Hematopoietic multipotent progenitor cell treated with erythropoietin and hydrocortisone succinate and interleukin-3 and kit ligand, for 17 days (in vitro differentiated cells): ENCODE measurements at places on chromosomes 1 and 21.

DNA sequence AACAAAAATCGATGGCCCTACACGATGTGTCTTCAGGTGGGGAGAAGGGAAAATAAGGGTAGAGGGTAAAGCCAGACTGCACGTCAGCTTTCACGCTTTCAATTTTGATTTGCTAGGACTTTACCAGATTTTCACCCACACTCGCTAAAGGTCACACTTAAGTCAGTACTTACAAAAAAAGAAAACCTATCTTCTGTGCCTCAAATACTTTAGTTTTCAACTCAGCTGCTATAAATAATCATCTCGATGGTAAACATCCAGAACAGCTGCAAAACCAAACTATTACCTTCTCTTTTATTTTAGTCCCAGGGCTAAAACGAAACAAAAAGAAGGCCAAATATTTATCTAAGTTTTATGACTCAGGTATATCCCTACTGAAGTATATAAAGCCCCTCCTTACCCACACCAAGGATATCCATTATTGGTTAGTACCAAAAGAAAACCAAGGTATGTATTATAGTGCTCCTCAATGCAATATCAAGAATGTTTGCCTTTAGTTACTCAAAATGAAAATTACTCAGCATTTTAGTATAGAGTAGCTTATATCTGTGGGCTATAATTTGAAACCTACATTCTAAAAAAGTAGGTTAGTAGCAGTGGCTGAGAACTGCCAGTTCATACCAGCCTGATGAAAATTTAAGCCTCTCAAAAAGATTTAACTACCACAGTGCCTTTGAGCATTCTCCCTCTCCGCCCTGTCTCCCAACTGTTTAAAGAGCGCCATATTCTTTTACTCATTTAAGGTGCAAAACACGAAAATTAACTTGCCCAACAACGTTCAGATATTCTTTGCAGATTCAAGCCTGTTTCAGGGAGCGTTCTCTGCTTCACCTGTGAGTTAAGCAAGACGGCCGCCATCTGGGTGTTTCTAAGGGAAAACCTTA is 1.5 kb downstream of the CSDE1 start:
- no peak for DNase-seq

DNA sequence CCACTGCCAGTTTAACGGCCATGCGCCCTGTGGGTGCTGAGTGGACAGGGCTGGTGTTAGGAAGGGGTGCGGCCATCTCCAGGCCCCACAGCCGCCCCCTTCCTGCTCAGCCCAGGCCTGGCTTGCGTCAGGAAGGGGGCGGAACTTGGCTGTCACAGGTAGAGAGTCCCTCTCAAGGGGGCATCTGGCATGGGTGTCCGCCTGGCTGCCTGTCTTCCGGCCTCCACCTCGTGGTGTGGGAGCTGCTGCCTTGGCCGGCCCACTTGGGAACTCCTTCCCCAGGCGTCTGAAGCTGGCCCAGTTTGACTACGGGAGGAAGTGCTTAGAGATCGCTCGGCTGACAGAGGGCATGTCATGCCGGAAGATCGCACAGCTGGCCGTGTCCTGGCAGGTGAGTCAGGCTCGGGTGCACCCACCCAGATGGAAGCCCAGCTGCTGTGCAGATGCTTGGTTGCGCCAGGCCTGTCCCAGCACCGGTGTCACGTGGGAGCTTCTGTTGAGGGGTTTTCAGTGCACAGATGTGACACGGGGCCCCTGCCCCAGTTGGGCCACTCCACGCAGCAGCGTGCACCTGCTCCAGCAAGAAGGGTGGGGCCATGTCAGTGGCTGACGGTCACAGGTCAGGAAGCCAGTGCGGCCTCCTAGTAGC is 9.1 kb upstream of the ATAD3B start:
- no peak for DNase-seq

- no peak for DNase-seq
These were observed 23.6 kb downstream of the POU2F1 start for GRCh38 chr1:167244244-167244643.

GRCh38 chr21:36565540-36565939 is 85.6 kb upstream of the CLDN14 start:
- no peak for DNase-seq

- no peak for DNase-seq
These were observed 2.3 kb upstream of the IVL start for GRCh38 chr1:152906023-152906565.

GRCh38 chr1:80427881-80428280 is 1372.9 kb upstream of the ADGRL2 start:
- no peak for DNase-seq

DNA sequence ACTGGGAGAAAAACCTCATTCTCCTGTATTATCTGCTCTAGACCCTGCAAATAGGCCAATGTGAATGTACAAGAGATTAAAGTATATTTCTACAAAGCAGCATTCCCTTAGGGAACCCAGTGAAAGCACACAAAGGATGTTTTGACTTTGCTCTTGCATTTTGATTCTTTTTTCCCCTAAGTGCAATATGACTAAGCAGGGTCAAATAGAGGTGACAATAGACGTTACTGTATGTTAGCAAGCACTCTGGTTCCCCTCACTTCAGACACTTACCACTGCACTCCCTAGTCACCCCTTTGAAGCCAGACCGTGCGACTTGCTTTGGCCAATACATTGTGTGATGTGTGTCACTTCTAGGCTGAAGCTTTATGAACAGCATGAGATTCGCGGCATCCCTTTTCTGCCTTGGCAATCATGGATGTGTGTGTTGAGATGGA is 209.7 kb downstream of the RHOU start:
- no peak for DNase-seq

DNA sequence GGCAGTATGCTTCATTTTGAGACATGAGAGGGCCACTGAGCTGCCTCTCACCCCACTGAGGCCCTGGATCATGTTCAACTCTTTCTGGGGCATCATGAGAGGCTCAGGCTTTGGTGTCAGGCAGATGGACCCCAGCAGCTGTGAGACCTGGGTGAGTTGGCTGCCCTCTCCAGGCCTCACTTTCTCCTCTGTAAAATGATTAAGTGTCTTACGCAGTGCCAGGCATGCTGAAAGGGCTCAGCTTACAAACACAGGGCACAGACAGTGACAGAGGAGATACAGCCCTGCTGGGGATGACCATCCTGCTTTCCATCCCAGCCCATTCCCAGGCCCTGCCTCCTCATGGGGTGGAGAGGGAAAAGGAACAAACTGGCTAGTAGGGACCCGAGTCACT is 387.4 kb downstream of the MATN1 start:
- DNase-seq: no peak
